ENCODE measurements at places on chromosomes 11 and 22. TPM values are rescaled to one million over a fixed set of nuclear protein-coding genes. Genes with fewer than 3 reads are reported as not detected.

CHRM1 gene
- total RNA-seq, result not detected

KDM4E gene
- total RNA-seq, result not detected

OR2D3 gene
- total RNA-seq, result not detected

CSRP3 gene
- total RNA-seq, result not detected

DNA sequence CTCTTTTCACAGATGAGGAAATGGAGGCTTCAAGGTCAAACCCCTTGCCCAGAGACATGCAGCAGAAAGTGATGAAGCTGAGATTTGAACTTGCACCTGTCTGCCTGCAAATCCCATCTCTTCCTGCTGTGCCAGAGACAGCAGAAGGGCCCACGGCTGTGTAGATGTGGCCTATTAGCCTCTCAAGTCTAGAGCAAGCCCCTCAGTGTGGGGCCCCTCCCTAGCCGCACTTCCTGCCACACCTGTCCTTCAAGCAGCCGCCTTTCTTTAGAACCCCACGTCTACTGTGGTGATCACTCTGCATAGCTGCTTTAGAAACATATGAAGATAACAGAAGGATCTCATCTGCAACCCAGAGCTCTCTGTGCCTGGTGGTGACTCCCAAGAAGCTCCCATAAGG lies 41.2 kb upstream of the JAM3 start:
- H3K4me3 ChIP-seq, result no peak overlapping the region
- H3K27me3 ChIP-seq, result peaks cover 5% of the 10 kb centered on the region
- DNase-seq, result peak; percentile 67
- H3K4me1 ChIP-seq, result peaks cover 20% of the 10 kb centered on the region

DNA sequence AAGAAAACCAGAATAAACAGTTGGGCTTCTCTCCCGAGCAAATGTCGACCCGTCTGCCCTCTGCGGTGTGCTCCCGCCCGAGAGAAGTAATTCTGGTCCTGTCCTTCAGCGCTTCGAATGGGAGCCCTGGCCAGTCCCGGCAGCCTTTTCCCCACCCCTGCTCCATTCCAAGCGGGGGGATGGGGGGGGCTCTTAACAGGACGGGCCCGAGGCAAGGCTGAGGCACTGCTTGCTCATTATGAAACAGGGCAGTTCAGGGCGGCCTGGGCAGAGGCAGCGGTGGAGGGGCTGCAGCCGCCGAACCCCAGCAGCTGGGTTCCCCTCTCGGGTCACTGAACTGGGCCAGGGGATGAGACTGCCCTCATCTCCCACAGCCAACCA lies 9.1 kb downstream of the BACE1-AS start:
- H3K4me3 ChIP-seq, result no peak overlapping the region
- no peaks in the 10 kb centered on the region for H3K27me3 ChIP-seq
- DNase-seq, result no peak
- H3K36me3 ChIP-seq, result no peaks in the 10 kb centered on the region
- H3K27ac ChIP-seq, result no peak overlapping the region
- H3K4me1 ChIP-seq, result no peaks in the 10 kb centered on the region

GRCh38 chr11:131999084-131999483 lies 628.7 kb downstream of the NTM start:
- no peak for DNase-seq
- no peaks in the 10 kb centered on the region for H3K36me3 ChIP-seq
- no peaks in the 10 kb centered on the region for H3K4me1 ChIP-seq
- no peaks in the 10 kb centered on the region for H3K27me3 ChIP-seq
- no peak overlapping the region for H3K27ac ChIP-seq

DNA sequence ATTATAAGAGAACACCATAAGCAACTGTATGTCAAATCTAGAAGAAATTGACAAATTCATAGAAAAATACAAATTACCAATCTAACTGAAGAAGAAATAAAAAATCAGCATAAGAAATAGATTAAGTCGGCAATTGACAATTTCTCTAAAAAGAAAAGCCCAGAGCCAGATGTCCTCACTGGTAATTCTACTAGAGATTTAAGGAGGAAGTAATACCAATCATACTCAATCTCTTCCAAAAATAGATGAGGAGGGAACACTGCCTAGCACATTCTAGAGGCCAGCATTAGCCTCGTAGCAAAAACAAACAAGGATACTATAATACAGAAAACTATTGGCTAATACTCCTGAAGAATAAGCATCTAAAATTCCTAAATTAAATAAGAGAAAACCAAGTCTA lies 40.4 kb upstream of the IGLL5 start:
- H3K36me3 ChIP-seq, result no peaks in the 10 kb centered on the region
- H3K27me3 ChIP-seq, result peaks cover 17% of the 10 kb centered on the region
- H3K27ac ChIP-seq, result no peak overlapping the region
- no peak for DNase-seq

All from activated CD8-positive, alpha-beta memory T cell treated with anti-CD3 and anti-CD28 coated beads, Interleukin-2, amount 10 ng/mL, durations not matched to agents 7 days and 5 days (primary cell).